ENCODE measurements at places on chromosomes 16 and 17. TPM values are rescaled to one million over a fixed set of nuclear protein-coding genes. Genes with fewer than 3 reads are reported as not detected.
A peak's percentile ranks its signal among the peaks of the same experiment; 100 is the strongest.

DNA sequence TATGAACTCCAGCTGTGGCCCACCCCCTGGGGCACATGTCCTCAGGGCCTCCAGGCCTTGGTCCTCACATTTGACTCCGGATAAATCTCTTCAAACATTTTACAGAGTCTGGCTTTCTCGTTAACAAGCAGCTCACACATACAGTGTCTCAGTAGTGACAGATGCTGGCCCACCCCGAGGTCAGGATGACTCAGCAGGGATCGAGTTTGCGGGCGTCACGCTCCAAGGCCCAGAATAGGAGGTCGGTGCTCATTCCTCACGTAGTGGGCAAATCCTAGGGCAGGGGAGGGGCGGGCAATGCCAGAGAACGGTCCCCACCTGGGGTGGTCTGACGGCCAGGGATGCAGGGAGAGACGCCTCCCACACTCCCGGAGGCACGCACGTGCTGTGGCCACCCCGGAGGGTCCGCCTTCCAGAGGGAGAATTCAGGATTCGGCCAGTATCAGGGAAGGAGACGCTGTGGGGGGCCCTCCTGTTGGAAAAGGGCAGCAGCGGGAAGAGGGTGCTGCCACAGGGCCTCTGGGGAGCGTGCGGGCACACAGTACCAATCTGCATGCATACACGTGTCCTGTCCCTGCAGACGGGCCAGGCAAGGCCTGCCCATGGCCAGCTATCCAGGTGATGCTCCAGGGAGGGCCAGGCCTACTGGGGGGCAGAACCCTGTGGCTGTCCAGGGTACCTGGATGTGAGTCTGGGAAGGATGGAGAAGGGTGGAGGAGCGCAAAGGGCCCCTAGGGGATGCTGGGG, 8.6 kb downstream of the SLC7A5 start:
- peak; percentile 66 for DNase-seq

- peak; percentile 82 for DNase-seq
Measured at GRCh38 chr16:1509307-1510221, 16.4 kb downstream of the TELO2 start.

- DNase-seq: no peak
Measured at GRCh38 chr16:10228779-10229178, 46.6 kb upstream of the GRIN2A start.

- no peak for DNase-seq
Measured at GRCh38 chr16:53817117-53817755, 113.3 kb downstream of the FTO start.

GRCh38 chr16:83806731-83807130, 1.0 kb upstream of the HSBP1 start:
- no peak for DNase-seq

- no peak for DNase-seq
Measured at GRCh38 chr16:46900455-46901235, 16.5 kb downstream of the GPT2 start.

DNA sequence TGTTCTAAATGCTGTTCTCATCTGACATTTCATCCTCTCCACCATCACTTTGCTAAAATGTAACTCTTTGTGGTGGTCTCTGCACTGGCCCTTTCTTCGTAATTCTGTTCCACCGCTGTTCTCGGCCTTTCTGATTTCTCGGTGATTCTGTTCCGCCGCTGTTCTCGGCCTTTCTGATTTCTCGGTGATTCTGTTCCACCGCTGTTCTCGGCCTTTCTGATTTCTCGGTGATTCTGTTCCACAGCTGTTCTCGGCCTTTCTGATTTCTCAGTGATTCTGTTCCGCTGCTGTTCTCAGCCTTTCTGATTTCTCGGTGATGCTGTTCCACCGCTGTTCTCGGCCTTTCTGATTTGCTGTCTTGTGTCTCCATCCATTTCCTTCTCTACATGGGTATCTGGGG, 12.3 kb downstream of the FOXF1 start:
- DNase-seq: no peak

GRCh38 chr16:887846-888245, 82.9 kb downstream of the LMF1 start:
- peak; percentile 33 for DNase-seq

DNA sequence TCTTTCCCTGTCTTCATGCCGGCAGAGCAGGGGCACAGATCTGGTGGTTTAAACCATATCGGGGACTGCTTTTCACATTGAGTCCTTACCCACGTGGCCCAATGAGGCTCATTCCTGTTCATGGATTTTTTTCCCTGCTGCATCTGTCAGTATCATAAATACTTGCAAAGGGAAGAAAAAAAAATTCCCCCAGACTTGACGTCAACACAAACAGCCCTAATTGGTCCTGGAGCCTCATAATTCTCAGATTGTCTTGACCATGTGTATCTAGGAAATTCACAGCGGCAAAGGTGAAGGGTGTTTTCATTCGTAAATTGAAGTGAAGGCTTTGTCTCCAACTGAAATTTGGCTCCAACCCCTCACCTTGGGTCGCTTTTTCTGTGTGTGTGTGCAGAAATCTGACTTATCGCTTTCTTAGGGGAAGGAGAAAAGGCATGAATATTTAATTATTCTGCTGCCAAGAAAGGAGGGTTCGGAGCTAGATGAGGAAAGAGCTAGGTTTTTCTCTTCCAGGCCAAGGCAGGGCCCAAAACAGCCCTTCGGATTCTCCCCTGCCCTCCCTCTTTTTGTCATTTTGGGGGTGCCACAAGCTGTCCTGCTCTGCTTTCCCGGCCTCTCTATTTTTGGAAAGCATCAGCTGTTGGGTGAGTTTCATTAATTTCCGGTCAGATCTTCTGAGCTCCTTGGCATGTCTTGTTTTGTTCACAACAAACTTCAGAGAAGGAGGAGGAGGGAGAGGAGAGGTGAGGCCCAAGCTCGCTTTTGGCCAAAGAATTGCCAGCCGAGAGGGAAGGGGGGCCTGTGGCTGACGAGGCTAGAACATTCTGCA, 17.8 kb upstream of the CIBAR2 start:
- DNase-seq: no peak

DNA sequence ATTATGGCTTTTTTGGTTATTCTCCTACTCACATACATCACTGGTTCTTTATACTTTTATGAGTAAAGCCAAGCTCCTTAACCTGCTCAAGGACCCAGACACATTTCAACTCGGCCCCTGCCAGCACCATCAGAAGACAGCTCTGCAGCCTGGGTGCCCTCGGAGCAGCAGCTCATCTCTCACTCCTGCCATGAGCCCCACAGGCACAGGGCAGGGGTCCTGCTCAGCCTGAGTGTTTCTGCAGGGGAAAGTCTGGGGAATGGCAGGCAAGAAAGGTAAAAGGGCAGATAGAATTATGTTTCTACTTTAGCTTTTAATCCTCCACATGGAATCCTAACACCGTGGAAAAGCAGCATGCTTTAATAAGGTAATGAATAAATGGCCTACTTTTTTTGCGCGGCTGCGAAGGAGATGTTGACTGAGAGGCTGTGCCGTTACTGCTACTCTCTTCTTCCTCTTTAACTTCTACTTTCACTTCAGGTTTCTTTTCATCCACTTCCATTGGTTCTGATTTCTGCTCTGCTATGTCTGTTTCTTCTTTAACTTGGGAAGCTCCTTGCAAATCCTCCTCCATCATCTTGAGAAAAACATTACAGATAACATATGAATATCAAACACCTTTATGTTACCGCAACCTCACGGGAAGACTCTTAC, 50.1 kb upstream of the TRAP1 start:
- no peak for DNase-seq

DNA sequence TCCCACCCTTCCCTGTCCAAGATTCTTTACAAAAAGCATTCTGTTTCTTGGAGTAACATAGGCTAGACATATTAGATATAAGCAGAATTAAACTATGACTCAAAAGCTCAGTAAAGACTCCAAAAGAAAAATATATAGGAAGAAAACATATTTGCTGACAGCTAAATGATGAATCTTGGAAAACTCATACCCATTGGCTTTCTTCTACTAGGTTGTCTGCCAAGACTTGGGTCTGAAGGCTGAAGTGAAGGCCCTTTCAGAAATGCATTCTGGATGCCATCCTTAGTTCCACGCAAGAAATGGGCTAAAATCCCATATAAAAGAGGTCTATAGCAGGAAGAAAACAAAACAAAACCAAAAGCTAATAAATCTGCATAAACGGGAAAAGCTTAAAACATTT, 15.1 kb downstream of the CEP20 start:
- no peak for DNase-seq

- no peak for DNase-seq
Measured at GRCh38 chr17:67256075-67256732, 11.2 kb upstream of the HELZ start.

DNA sequence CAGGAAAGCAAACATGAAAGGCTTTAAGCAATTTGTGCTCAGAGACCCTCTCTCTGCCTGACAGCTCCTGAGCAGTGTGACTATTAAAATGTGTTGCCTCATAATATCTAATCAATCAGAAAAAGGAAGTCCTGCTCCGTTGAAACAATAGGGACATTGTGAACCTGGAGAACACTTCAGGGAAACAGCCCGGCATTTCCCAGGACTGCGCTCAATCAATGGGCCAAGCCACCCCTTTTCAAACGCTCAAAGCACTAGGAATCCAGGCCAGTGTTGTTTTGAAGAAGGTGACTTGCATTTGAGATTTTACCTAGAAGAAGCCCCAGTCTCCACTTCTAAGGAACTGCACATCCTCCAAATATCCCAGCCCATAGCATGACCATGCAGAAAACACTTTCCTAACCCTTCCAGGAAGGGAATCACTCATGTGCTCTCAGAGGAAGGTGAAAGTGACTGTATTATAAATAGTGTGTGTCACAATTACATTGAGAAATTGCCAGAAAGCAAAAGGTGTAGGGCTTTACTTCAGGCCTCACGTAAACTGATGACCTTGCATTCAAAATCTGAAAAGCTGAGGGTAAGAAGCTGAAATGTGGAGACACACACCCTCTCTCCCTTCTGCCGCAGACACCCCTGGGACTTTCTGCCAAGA, 19.4 kb downstream of the CDRT4 start:
- no peak for DNase-seq

DNA sequence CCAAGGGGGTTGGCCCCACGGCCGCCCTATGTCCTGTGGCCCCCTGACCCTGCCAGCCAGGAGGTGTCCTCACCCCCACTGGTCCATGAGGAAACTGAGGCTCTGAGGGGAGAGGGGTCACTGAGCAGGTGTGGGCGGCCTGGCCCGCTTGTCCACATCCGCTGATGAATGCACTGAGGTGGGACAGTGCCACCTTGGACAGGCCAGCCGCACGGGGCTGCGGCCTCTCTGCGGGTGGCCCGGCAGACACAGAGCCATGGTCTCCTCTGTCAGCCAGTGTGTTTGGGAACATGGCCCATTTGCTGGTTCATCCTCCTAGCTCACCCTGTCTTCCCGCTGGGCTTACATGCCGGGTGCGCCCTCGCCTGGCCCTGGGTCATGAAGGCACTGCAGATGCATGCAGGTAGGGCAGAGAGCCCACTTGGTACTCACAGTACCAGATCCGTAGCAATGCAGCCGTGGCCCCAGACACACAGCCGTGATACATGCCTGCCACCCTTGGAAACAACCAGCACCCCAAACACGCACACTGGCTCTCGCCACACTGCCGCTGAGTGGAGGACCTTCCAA, 93.9 kb downstream of the ENGASE start:
- no peak for DNase-seq

DNA sequence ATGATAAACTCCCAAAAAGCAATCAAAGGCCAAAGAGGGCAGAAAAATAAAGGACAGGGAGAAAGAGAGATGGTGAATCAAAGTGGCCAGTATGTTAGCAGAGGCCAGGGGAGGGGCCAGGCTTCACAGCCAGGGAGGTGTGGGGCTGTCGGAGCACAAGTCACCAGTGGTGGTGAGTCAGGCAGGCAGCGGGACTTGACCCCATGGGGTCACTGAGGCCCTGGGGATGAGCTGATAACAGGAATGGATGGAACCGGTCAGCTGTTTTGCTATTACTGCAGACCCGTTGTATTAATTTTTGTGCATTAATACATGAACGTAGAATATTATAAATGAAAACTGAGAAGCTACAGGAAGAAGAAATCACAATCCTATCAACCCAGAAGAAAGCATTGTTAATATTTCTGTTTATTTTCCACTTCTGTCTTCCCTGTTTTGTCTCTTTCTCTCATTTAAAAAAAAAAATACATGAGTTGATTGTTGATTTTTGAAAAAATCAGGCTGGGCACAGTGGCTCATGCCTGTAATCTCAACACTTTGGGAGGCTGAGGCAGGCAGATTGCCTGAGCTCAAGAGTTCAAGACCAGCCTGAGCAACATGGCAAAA, 106.9 kb downstream of the SOCS1 start:
- no peak for DNase-seq

- DNase-seq: no peak
Measured at GRCh38 chr17:43890240-43890639, 17.1 kb downstream of the MPP2 start.

DNA sequence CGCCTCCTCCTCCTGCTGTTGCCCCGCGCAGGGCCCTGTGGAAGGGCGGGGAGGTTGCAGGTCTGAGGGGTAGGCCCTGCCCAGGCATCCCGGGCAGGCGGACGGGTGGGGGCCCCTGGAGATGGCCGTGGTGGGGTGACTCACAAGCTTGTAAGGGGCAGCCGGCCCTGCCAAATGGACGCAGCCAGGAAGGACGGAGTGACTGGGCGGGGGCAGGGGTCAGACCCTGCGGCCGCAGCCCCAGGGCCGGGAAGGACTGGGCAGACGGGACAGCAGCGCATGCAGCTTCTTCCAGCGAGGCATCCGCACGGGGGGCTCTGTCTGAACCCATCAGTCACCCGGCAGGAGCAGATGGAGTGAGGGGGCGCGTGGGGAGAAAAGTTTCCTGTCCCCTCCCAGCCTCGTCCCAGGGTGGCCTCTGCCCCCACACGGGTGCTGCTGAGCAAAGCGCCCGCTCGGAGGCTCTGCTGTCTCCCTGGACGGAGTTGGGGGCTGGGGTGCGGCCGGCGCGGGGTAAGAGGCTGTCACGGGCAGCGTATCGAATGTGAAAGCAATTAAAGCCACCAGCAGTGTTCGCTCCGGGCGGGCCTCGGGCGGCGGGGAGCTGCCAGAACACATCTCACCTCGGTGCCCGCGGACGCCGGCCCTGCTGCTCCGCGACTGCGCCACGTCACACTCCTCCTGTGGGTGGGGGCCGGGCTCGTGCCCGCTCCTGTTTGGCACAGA, 5.4 kb upstream of the PRR35 start:
- DNase-seq: no peak

- DNase-seq: no peak
Measured at GRCh38 chr17:1839516-1839915, 9.7 kb downstream of the RPA1 start.

GRCh38 chr16:50517450-50518252, 30.5 kb upstream of the NKD1 start:
- DNase-seq: no peak

GUCY2D gene
- not detected for total RNA-seq

ITGAL gene
- total RNA-seq: 1.5 TPM

TBX4 gene
- total RNA-seq: not detected

CIAO3 gene
- total RNA-seq: 29.2 TPM

CACNA1G gene
- 0.24 TPM for total RNA-seq

HS3ST3B1 gene
- 1.5 TPM for total RNA-seq

CUEDC1 gene
- 44.6 TPM for total RNA-seq

OTOP2 gene
- not detected for total RNA-seq

IRX5 gene
- total RNA-seq: 11.6 TPM

LRRC36 gene
- total RNA-seq: not detected
